Activated CD4-positive, alpha-beta T cell treated with anti-CD3 and anti-CD28 coated beads for 24 hours (primary cell): ENCODE measurements at places on chromosomes 12 and 14.

DNA sequence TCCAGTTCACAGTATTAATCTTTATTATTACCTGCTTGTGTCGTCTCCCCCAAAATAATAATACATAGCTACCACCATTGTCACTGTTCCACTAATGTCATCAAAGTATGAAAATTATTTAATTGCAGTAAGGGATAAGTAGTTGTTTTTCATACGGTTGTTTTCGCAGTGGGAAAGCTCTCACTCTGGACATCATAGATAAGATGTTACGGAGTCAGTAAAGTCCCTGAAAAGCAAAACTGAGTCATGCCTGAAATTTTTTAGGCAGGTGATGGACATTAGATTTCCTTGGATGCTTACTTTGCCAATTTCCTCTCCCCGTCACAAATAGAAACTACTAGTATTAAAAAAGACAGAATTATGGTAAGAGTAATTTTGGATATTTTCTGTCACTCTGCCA is 13.2 kb downstream of the PNP start:
- DNase-seq = no peak

- peak; percentile 40 for DNase-seq
These were observed 24.3 kb upstream of the PLEKHD1 start for GRCh38 chr14:69460093-69460701.

DNA sequence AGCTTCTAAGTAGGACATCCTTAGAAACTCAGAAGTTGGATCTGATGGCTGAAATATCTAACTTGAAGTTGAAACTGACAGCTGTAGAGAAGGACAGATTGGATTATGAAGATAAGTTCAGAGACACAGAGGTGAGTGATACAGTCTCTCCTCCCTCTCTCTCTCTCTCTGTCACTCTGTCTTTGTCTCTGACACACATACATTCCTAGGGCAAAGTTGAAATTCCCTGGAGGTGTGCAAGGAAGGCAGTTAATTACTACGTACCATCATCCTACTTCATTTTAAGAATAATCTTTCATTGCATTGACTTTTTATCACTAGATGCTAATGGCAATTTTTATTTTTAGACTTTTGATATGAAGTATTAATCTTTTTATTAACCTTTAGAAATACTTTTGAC is 46.2 kb upstream of the REP15 start:
- no peak for DNase-seq

- no peak for DNase-seq
These were observed 4.8 kb downstream of the DIO2 start for GRCh38 chr14:80206351-80207080.

DNA sequence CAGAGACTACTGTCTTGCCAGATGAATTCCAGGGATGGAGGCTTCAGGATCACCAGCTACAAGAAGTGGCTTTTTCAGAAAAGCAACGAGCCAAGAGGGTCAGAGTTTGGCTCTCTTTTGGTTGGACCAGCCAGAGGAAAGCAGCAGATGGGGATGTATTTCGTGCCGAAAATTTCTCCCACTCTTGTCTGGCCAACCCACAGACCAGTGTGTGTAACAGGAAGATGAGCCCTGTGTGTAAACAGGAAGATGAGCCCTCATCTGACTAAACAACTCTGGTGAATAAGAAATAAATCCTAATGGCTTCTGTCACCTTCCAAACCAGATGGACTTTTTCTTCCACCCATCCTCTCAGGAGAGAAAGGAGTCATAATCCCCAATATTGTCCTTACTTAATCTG is 13.1 kb downstream of the GPR68 start:
- DNase-seq = no peak

DNA sequence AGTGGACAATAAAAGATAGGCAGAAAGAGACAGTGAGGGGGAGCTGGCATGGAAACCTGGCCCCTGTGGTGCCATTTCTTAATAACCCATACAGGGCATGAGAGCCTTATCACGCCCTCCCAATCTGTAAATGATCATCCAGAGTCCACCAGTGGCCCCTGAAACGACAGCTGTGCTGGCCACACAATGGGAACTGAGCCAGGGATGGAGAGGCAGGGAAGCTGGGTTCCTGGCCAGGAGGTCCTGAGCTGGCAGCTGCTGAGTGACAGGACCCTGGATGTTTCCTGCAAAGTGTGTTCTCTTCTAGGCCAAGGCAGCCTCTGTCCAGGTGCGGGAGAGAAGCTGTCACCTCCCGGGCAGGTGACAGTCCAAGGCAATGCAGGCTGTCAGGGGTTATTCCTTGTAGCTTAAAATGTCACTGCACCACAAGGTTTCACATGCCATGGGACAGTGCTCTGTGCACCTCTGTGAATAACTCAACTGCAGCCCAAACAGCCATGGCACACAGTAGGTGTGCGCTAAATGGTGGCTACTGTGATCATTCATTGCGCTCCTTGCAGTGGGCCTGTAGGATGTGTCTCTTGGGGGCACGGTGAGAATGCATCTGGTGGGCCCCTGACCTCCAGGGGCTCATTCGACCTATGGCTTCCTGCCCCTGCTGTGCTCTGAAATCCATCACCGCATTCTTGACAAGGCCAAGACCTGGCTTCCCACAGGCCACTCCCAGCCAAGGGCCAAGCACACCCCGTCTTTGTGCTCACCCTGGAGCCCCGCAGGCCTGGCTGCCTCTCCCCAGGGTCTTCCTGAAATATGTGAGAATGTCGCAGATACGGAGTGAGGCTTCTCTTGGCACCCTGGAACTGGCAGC is 46.3 kb upstream of the BCL11B start:
- DNase-seq = no peak

DNA sequence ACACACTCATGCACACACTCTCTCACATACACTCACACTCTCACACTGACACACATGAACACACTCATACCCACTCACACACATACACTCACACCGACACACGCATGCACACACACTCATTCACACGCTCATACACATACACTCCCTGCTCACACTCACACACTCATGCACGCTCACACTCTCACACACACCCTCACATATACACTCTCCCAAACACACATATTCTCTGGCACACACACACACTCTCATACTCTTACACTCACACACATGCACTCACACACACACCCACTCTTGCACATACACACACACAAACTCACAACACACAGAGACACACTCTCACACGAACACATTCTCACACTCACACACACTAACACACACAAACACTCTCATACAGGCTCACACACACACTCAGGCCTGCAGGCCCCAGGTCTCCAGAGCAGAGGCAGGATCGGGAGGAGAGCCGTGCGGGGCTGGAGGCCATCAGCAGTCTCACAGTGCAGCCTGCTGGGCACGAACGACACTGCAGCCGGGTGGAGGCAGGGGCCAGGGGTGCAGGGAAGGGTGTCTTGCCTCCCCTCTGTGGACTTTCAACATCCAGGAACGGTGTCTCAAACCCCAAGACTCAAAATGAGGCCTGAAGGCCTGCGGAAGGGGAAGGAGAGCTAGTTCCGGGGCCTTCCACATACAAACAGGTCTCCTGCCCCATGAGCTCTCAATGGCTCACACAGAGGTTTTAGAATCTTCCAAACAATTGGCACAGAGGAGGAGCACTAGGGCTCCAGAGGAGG is 148.7 kb downstream of the ANO2 start:
- DNase-seq = peak; percentile 16

- no peak for DNase-seq
These were observed 508.1 kb downstream of the PCNX1 start for GRCh38 chr14:71415404-71415690.

DNA sequence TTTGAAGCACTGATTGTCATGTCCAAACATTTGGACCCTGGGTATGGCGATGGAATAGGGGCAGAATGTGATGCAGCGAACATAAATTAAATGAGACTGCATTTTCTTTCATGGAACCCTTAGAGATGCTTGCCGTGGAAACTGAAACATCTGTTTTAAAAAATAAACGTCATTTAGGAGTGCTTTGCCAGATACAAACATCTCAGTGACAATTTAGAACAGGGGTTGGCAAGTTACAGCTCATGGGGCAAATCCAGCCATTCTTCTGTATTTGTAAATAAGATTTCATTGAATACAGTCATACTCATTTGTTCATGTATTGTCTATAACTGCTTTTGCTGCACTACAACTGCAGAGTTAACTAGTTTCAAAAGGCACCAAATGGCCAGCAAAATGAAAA is 51.2 kb downstream of the SLC35F4 start:
- DNase-seq = no peak

- peak; percentile 53 for DNase-seq
These were observed 411.9 kb downstream of the FUT8 start for GRCh38 chr14:65824285-65824977.

GRCh38 chr14:68780358-68781160 is 12.3 kb downstream of the ZFP36L1 start:
- no peak for DNase-seq

GRCh38 chr14:74401504-74402241 is 24.3 kb downstream of the SYNDIG1L start:
- peak; percentile 29 for DNase-seq

DNA sequence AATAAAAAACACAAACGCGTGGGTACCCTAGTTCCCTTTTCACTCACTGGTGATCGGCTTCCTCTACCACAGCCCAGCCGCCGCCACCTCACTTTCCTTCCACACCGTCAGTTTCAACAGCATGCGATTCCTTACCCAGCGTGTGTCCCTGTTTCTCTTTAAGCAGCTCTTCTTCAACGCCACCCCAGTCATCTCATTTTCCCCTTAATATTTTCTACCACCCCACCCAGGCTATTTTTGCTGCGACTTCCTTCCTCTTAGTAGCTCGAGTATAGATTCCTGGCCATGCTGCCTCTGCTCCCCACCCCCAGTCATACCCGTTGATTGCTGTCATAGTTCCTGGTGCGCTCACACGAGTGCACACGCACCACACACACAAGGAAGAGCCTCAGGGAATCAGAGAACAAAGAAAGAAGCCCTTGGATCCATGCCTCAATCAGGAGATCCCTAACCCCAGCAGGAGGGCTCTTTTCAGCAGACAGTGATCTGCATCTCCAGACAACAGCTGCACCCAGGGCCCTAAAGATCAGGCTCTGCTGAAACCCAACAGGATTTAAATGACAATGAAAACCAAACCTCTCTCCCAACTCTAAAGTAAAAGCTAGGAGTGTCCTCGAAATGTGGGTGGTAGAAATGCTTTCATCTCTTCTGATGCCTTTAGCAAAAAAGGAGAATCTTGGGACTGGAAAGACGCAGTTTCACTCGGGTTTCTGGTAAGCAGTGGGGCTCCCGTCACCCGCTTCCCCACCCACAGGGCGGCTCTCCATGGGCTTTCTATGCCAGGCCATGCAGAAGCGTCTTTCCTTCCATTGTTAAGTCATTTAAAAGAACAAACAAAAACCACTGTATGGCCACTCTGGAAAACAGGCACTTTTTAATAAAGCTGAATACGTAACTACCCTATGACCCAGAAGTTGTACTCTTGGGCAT is 23.8 kb downstream of the VPS37B start:
- peak; percentile 40 for DNase-seq

DNA sequence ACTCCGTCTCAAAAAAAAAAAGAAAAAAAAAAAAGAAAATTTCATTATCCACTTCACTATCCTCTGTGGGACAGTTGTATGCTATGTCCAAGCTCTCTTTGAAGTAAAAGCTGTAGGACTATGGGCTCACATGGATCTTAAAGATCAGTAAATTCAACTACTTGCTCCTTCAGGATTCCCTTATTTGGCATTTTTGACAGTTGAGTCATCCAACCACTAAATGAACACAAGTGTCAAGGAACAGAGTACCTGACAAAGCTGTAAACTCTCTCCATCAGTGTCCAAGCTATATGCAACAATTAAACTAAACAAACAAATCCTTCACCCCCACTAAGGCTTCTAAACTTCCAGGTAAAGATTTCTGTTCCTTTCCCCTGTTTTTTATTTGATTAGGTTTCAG is 177.0 kb downstream of the CEP128 start:
- DNase-seq = no peak

GRCh38 chr12:16562435-16562834 is 43.5 kb downstream of the LMO3 start:
- DNase-seq = no peak

- no peak for DNase-seq
These were observed 83.8 kb upstream of the DNM1L start for GRCh38 chr12:32595251-32595650.

- DNase-seq = no peak
These were observed 42.2 kb downstream of the CDKL1 start for GRCh38 chr14:50354527-50354926.
